ENCODE measurements at places on chromosomes 12 and 14. TPM values are rescaled to one million over a fixed set of nuclear protein-coding genes. Genes with fewer than 3 reads are reported as not detected.

DNA sequence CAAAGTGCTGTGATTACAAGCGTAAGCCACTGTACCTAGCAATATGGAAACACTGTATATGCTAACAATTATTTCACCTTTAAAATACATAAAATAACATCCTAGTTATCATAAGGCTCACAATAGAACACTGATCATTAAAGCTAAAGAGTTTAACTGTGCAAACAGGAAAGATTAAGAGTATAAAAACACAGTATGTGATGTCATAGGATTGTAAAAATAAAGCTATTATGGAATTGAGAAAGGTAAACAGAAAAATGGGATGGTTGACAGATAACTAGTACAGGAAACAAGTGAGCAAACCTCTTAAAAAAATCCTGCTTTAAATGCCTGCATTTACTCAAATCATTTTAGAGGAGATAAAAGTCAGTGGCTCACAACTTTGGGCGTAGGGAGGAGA lies 10.8 kb upstream of the IPO8 start:
- no peak for DNase-seq
- no peaks in the 10 kb centered on the region for H3K27me3 ChIP-seq
- H3K36me3 ChIP-seq: peaks cover 4% of the 10 kb centered on the region
- H3K4me3 ChIP-seq: no peak overlapping the region
- H3K4me1 ChIP-seq: no peaks in the 10 kb centered on the region
- no peak overlapping the region for H3K27ac ChIP-seq

- no peaks in the 10 kb centered on the region for H3K27me3 ChIP-seq
- no peak overlapping the region for H3K27ac ChIP-seq
- H3K36me3 ChIP-seq: no peaks in the 10 kb centered on the region
- no peak for DNase-seq
Observed at GRCh38 chr14:88060576-88060975, 55.6 kb downstream of the GPR65 start.

DNA sequence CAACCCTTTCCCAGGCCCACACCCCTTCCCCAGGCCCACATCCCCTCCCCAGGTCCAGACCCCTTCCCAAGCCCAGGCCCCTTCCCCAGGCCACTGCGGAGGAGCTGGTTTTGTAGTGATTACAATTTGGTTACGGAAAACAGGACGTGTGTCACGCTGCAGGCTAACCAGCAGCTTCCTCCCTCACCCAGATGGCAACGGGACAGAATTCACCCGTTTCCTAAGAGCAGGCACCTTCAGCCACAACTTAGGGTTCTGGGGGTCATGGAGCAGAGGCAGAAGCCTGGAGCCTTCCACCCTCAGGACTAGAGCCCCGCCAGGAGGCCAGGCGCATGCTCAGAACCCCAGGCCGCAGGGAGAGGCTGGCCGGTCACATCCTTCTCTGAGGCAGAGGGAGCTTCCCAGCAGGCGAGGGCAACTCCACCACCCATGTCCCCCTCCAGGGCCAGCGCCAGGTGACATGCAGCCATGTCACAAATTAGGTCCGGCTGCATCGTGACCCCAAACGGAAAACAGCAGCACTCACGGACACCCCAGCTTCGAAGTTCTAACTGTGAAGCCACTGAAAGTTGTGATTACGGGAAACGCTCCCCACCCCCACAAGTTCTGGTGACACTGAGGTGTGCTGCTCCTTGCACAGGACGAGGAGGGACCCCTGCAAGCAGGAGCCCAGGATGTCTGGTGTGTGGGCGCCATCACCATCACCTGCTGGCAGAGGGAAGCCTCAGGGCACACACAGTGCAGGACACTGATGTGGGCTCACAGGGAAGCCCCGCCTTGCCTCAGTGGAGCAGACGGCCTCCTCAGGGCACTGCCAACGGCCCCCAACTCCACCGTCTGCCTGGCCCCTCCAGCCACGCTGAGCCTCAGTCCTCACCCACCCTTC lies 7.7 kb downstream of the BRF1 start:
- no peak for DNase-seq
- H3K27me3 ChIP-seq: no peaks in the 10 kb centered on the region
- no peak overlapping the region for H3K4me3 ChIP-seq
- H3K36me3 ChIP-seq: no peaks in the 10 kb centered on the region
- no peak overlapping the region for H3K27ac ChIP-seq
- H3K4me1 ChIP-seq: no peaks in the 10 kb centered on the region

DNA sequence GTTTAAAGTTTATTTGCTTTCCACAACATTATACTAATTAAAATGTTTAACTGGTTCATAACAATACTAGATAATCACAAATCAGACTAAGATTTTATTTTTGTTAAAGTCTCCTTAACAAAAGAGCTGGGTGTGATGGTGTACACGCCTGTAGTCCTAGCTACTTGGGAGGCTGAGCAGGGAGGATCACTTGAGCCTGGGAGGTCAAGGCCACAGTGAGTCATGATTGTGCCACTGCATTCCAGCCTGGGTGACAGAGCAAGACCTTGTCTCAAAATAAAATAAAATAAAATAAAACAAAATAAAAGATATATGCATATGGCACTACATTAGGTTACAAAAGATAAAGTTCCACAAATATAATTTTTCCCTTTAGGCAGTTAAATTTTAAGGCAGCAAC lies 5.6 kb downstream of the MIS18BP1 start:
- H3K27me3 ChIP-seq: no peaks in the 10 kb centered on the region
- no peaks in the 10 kb centered on the region for H3K36me3 ChIP-seq
- no peak overlapping the region for H3K4me3 ChIP-seq
- peaks cover 3% of the 10 kb centered on the region for H3K4me1 ChIP-seq

DNA sequence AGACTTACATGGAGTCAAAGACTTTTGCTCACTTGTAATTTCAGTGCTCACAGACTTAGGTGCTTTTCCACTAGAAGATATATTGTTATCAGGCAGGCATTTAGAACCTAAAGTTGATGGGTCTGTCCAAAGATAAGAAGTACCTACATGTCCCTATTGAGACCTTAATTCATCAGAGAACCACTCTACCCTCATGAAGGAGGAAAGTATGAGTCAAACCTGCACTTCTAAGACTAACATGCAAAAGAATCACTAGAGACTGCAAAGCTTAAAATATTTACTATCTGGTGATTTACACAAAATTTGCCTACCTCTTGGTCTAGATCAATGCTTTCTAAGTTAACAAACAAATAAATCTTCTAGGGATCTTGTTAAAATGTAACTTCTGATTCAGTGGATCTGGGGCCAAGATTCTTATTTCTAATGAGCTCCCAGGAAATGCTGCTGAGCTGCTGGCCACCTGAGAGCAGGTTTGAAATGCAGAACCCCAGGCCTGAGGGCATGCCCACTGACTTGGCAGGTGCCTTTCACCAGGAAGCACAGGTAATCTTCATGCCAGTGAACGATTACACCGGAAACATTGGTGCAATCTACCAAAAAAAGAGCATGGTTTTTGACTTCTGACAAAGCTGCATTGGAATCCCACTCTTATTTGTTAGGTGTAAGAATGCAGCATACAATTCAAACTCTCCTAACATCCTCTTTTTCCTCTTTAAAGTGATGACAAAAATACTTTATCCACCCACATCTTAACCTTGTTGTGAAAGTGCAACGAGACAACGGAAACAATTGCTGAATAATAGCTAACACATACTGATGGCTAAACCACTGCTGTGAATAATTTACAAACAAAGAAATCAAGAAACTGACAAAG lies 214.2 kb downstream of the ADAMTS20 start:
- H3K4me3 ChIP-seq: no peak overlapping the region
- no peak for DNase-seq
- H3K4me1 ChIP-seq: peaks cover 3% of the 10 kb centered on the region
- H3K27me3 ChIP-seq: no peaks in the 10 kb centered on the region
- no peaks in the 10 kb centered on the region for H3K36me3 ChIP-seq

GRCh38 chr12:51390891-51391282 lies 319 bp downstream of the GALNT6 start:
- H3K36me3 ChIP-seq: peaks cover 2% of the 10 kb centered on the region
- peak overlapping the region; percentile 81 for H3K4me3 ChIP-seq
- DNase-seq: no peak
- no peaks in the 10 kb centered on the region for H3K27me3 ChIP-seq

DNA sequence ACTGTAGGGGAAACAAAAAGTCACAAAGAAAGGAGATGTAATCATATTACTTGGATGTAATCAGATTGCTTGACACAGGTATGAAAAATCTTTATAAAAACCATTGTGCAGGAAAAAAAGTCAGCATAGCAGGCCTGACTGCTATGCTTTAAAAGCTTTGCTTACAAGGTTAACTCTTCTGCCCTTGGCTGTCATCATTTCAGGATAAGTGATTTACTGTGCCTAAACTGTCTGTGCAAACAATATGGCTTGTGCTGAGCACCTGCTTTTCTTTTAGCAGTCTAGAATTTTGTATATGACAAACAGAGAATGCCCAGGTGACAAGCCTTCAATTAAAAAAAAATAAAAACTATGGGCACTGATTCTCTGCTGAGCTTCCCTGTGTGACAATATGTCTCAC lies 63.8 kb upstream of the PLEKHG7 start:
- H3K36me3 ChIP-seq: no peaks in the 10 kb centered on the region
- no peak overlapping the region for H3K27ac ChIP-seq
- DNase-seq: no peak
- H3K4me1 ChIP-seq: no peaks in the 10 kb centered on the region
- H3K4me3 ChIP-seq: no peak overlapping the region

DNA sequence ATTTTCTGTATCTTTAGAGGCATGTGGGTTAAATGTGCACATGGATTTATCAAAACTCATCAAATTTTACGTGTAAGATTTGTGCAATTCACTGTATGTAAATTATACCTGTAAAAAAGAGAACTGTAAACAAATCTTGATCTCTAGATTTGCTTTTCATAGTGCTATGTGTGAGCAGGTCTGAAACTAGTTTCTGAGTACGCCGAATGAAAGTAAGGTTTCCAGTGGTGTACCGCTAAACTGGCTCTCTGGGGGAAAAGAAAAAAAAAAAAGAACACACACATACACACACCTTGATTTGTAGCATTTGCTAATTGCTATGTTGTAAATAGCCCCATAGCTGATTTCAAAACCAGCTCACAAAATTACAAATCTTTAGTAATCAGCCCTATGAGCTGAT lies 8.6 kb upstream of the SLC41A2 start:
- H3K27me3 ChIP-seq: no peaks in the 10 kb centered on the region
- H3K4me3 ChIP-seq: no peak overlapping the region
- no peaks in the 10 kb centered on the region for H3K36me3 ChIP-seq
- no peak for DNase-seq

DNA sequence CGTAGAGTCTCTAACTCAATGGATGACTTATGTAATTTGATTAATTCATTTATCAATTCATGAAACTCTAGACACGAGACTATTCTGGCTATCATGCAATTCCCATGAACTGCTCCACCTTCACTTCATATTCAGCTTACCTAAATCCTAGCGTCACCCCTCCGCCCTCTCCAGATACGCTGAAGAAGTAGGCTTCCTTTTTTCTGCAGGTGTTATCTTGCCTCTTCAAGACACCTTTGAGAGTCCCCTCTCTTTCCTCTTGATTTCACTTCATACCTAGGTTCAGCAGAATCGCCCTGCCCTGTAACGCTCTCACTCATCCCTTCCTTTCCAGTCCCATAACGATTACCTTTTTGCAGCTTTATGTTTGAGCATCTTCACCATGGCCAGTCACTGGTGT lies 4.0 kb upstream of the RNASE4 start:
- no peak for DNase-seq
- H3K27me3 ChIP-seq: no peaks in the 10 kb centered on the region
- no peaks in the 10 kb centered on the region for H3K36me3 ChIP-seq
- no peak overlapping the region for H3K27ac ChIP-seq

DNA sequence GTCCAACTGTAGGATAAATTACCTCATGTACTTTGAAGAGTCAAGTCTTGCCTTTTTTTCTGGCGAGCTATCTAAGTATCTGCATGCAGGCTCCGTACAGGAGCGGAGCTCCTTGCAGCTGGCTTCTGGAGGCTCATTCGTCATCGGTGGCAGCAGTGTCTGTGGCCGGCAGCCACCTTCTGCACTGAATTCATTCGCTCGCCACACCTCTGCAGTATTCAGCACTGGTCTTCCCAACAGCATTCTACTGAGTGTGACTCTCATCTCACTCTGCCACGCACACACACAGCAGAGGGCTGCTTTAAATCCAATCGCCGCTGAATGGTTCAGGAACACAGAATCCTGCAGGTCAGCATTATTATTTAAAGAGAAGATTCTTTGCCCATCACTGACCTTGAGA lies 200.0 kb downstream of the GLT1D1 start:
- H3K4me3 ChIP-seq: no peak overlapping the region
- H3K27me3 ChIP-seq: no peaks in the 10 kb centered on the region
- no peak for DNase-seq

GRCh38 chr12:117105902-117106301 lies 6.7 kb upstream of the TESC start:
- DNase-seq: no peak
- H3K27ac ChIP-seq: no peak overlapping the region
- H3K27me3 ChIP-seq: peaks cover 24% of the 10 kb centered on the region
- no peaks in the 10 kb centered on the region for H3K36me3 ChIP-seq
- H3K4me3 ChIP-seq: no peak overlapping the region

GRCh38 chr12:72072592-72073212 lies 134.1 kb downstream of the TPH2 start:
- no peak overlapping the region for H3K27ac ChIP-seq
- H3K36me3 ChIP-seq: no peaks in the 10 kb centered on the region
- no peaks in the 10 kb centered on the region for H3K27me3 ChIP-seq
- H3K4me3 ChIP-seq: no peak overlapping the region
- DNase-seq: no peak
- no peaks in the 10 kb centered on the region for H3K4me1 ChIP-seq

- no peak overlapping the region for H3K4me3 ChIP-seq
- H3K36me3 ChIP-seq: no peaks in the 10 kb centered on the region
- no peaks in the 10 kb centered on the region for H3K27me3 ChIP-seq
- H3K27ac ChIP-seq: no peak overlapping the region
Observed at GRCh38 chr14:75811136-75811829, 150.2 kb downstream of the TTLL5 start.

DNA sequence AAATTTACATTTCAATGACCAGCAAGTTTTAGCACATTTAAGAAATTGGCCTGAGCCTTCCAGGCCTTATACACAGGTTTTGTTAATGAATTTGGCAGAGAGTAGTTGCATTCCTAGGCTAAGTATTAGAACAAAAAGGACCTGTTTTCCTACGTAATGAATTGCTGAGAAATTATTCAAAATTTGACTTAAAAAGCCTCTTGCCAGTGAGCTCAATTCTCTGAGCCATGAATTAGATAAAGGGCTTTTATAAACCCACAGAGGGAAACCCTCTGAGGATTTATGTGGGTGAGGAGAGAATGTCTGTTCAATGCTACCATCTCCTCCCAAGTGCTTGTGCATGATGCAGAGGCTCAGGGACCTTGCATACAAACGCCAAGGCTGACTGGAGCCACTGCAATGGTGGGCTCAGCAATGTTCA lies 94.5 kb upstream of the PELI2 start:
- H3K27me3 ChIP-seq: no peaks in the 10 kb centered on the region
- no peak overlapping the region for H3K27ac ChIP-seq
- no peaks in the 10 kb centered on the region for H3K36me3 ChIP-seq
- DNase-seq: no peak
- no peak overlapping the region for H3K4me3 ChIP-seq
- H3K4me1 ChIP-seq: no peaks in the 10 kb centered on the region

- no peaks in the 10 kb centered on the region for H3K4me1 ChIP-seq
- H3K4me3 ChIP-seq: no peak overlapping the region
- no peak overlapping the region for H3K27ac ChIP-seq
- no peak for DNase-seq
Observed at GRCh38 chr14:44405011-44405486, 102.0 kb downstream of the FSCB start.

The CLMN gene
- polyA plus RNA-seq: 2.9 TPM

The PCBP2 gene
- polyA plus RNA-seq: 179 TPM

The GSC gene
- polyA plus RNA-seq: not detected

The ANKRD33 gene
- polyA plus RNA-seq: not detected

The KLRG1 gene
- 0.54 TPM for polyA plus RNA-seq

The BMAL2 gene
- polyA plus RNA-seq: 33.6 TPM

The PRB3 gene
- not detected for polyA plus RNA-seq

Measured in keratinocyte (primary cell).